ENCODE measurements at places on chromosomes 3 and 15.

- DNase-seq, result no peak
Measured at GRCh38 chr3:160390565-160391138, 8.4 kb downstream of the IFT80 start.

- no peak for DNase-seq
Measured at GRCh38 chr15:31727612-31728011, 302.7 kb upstream of the CHRNA7 start.

GRCh38 chr3:168030577-168030976, 65.1 kb downstream of the GOLIM4 start:
- DNase-seq, result no peak

- DNase-seq, result no peak
Measured at GRCh38 chr3:58296843-58297242, 9.2 kb upstream of the RPP14 start.

DNA sequence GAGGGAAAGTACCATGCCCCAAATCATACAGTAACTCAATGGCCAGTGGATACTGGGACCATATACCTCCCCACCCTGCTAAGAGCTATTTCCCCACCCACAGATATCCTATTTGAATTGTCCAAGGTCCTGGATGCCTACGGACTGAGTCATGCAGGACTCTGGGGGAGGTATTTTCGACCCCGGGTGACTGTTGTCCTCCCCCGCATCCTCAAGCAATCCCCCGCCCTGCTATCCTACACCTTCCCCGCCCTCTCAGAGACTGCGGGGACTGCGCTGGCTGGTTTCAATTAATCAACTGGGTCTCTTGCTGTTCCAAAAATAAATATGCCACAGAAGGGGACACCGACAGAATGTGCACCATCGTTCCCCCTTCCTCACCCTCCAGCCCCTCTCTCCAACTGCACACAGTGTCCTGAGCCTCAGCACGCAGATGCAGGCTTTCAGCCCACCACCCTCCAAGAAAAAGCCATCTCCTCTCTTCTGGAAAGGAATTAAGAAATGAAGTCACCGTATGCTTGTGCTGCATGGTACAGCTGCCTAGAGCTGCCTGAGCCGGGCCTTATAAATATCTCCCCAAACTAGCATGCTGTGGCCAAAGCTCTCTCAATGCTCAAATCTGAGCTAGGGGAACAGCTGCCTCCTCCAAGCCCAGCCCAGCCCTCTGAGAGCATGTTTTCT, 8.1 kb downstream of the CAV3 start:
- DNase-seq, result no peak

GRCh38 chr3:170044795-170045244, 7.0 kb downstream of the GPR160 start:
- DNase-seq, result no peak
